ENCODE measurements at places on chromosomes 7 and 10.

GRCh38 chr10:86160890-86161585 lies 205.6 kb downstream of the GRID1 start:
- no peak for ATAC-seq

GRCh38 chr10:57925045-57925444 lies 342.6 kb downstream of the IPMK start:
- no peak for ATAC-seq

GRCh38 chr7:148356303-148356702 lies 234.3 kb upstream of the C7orf33 start:
- no peak for ATAC-seq

DNA sequence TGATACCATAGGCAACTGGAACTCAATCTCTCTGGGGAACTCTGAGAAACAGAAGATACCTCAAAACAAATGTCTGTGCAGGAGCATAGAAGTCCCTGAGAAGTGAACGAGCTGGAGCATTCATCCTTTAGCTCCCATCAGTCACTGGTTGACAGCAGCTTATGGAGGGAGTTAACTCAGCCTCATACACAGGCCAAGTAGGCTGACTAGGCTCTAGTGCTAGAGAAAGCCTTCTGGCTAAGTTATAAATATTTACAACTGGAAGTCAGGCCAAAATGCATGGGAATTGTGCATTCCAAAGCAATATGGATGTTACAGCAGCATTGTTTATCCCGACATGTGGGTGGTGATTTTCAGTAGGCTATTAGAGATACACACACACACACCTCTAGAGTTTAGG lies 66.5 kb downstream of the ANK3 start:
- ATAC-seq, result peak; percentile 16

DNA sequence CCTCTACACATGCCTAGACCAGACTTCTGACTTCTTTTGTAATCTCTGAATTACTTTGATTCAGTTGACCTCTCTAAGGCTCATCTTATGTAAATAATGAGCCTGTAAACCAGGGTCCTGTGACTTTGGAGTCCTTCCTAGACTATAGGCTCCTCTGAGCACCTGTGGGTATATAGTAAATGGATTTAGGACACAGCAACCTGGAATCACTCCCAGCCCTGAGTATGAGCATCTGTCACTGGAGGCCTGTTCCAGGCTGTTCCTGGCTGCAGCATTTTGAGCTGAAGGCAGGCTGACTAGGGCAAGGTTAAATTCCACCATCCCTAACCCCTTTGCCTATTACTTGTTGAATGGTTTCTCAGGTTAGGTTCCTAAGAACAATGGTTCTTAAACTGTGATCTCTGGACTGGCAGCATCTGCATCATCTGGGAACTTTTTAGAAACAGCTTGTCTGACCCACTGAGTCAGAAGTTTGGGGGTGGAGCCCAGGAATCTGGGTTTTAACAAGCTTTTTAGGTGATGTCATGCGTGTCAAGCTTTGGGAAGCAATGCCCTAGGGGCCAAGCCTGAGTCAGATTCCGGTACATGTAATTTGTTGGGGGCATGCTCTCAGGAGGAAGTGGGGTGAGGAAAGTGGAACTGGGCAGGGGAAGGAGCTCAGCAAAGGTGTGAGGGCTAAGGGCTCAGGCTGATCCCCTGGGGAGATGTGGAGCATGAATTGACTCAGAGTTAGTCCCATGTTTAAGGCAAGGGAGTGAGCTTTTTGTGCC lies 28.2 kb downstream of the MINDY4 start:
- ATAC-seq, result no peak

DNA sequence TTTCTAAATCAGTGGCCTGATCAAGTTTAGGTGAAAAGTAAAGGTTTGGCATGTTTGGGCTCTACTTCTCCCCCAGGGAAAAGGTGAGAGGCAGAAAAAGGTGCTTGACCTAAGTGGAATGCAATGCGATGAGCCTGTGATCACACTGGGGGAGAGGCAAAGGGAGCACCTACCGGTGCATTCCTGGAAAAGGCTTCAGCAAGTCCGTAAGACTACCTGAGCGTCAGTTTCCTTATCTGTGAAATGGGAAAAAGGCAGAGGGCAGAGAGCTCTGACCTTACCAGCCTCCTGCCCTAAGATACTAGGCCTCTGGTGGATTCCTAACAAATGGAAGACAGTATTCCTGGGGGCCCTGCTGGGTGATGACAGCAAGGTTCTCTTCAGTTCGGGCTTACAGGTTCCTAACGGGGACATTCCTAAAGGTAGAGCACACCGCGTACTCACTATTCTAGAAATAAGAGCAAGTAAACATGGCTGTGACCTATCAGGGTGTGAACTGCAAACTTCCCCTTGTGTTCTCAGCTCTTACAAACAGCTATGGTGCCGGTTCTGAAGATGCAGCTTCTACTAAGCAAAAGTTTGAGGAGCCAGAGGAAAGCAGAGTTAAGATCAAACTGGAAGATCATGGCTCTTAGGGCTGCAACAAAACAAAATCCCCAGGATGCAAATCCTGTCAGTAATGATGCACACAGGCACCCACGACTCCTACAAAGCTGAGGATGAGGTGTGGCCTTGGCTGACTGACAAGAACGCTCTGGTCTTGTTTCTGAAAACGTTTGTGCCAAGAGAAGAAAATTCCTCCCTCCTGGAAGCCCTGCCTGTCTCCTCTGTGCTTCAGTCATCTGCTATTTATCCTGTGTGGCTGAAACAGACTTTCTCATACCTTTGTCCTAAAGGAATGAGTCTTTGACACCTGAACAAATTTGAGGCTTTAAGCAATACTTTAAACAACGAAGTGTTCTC lies 13.3 kb upstream of the ACSL5 start:
- ATAC-seq, result peak; percentile 67

- ATAC-seq, result no peak
These were observed 800 bp downstream of the MINDY3 start for GRCh38 chr10:15859509-15859905.

- peak; percentile 87 for ATAC-seq
These were observed 370.8 kb downstream of the GRID1 start for GRCh38 chr10:85995791-85996190.

DNA sequence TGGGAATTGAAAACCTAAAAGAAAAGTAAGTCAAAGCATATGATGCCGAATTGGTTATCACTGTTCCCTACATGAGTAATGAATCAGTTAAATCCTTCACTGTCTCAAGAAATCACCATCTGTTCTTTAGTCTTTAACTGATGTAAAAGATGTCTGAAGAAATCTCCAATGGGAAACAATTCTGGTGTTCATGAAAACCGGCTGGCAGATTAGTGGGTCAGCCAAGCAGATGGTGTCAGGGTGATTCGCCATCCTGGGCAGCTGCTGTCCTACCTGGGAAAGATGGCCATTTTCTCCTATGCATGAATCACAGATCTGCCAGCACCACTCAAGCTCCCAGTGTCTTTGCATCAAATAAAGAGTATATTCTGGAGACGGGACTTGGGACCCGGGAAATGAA lies 925.2 kb upstream of the GHITM start:
- no peak for ATAC-seq

GRCh38 chr7:24700521-24701260 lies 56.6 kb downstream of the GSDME start:
- ATAC-seq, result no peak

- ATAC-seq, result no peak
These were observed 103.6 kb downstream of the AHR start for GRCh38 chr7:17401791-17402627.

GRCh38 chr7:139749545-139749944 lies 28.3 kb downstream of the HIPK2 start:
- ATAC-seq, result no peak

- ATAC-seq, result no peak
These were observed 40.2 kb upstream of the ATP6V0A4 start for GRCh38 chr7:138838166-138838565.

- no peak for ATAC-seq
These were observed 9.9 kb downstream of the DIP2C start for GRCh38 chr10:679556-679955.

- ATAC-seq, result no peak
These were observed 47.1 kb upstream of the TMEM72 start for GRCh38 chr10:44864051-44864450.

GRCh38 chr7:103932389-103932788 lies 57.1 kb downstream of the RELN start:
- ATAC-seq, result no peak

DNA sequence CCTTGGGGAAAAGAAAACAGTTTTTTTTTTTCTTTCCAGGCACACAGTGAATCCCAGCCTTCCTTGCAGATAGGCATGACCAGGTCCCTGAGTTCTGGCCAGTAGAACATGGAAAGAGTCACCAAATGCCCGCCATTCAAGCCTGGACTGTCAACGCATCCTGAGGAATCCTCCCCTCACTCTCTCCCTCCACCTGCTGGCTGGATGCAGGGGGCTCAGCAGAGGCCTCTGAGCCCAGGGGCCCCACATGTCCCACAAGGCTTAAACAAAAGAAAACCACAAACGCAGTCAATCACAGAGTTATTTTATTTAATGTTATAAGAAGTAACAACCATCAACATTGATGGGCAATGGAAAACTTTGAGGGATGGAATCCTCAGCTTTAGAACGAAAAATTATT lies 93.1 kb downstream of the JCAD start:
- ATAC-seq, result no peak

DNA sequence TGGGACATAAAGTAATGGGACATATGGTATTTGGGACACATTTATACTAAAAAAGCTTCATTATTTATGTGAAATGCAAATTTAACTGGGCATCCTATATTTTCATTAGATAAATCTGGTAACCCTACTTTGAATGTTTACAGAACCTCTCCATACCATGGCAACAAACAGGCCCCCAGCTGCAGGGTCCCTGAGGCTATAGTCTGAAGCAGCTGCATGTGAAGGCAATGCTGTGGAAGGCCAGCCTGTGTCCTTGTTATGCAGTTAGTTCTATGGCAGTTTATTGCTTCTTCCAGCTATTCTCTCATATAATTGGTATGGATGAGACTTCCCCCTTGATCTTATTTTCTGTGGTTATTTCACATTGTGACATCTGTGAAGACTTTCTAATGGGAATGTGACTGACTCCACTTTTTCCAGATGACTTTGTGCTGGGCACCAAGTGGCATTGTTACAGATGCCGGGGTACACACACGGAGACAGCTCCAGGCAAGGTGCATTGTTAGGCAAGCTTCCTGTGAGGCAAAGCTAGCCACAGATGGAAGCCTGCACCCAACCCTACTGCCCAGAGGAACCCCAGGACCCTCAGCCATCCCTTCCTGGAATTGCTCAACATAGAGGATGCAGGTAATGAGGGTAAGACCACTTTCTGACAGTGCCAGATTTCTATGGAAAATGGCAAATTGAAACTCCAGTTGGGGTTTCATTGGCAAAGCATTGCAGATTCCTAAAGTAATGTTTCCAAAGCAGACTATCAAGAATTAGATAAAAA lies 49.5 kb upstream of the ADAM12 start:
- ATAC-seq, result peak; percentile 19

GRCh38 chr7:94368371-94368791 lies 26.3 kb upstream of the COL1A2 start:
- ATAC-seq, result peak; percentile 71

DNA sequence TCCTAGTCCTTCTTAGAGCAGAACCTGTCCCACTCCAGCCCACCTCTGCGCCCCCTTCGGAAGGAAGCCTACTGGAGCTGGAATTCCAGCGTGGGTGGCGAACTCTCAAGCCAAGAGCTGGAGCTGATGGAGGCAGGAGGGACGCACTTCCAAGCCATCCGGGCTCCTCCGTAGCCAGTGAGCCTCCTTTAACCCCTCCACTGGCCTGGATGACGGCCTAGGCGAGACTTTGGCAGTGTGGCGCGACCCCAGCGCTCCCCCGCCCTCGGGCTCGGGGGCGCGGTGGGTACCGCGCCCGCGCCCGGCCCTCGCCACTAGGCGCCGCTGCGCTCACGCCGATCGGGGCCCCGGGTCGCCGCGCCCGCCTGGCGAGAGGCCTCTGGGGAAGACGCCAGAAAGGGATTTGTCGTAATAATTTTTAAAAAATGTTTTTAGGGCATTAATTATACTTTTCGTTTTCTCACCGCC lies 5.1 kb upstream of the EMX2 start:
- peak; percentile 41 for ATAC-seq

- ATAC-seq, result no peak
These were observed 48.7 kb downstream of the WDFY4 start for GRCh38 chr10:48733329-48733728.

- ATAC-seq, result no peak
These were observed 531.3 kb upstream of the FZD8 start for GRCh38 chr10:36173364-36173763.

- ATAC-seq, result no peak
These were observed 74.0 kb downstream of the ADCY1 start for GRCh38 chr7:45647967-45648670.

DNA sequence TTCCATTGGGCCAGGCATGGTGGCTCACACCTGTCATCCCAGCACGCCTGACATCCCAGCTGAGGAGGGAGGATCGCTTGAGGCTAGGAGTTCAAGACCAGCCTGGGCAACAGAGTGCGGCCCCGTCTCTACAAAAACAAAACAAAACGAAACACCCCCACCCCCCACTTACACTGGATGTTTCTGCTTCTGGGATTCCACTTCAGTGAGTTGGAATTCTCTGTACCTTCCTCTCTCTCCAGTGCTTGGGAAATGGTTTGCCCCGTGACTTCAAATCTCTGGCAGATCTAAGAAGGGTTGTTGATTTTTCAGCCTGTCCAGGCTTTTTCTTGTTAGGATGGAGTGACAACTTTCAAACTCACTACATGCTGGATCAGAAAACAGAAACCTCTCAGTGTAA lies 106.9 kb downstream of the ANLN start:
- ATAC-seq, result no peak

DNA sequence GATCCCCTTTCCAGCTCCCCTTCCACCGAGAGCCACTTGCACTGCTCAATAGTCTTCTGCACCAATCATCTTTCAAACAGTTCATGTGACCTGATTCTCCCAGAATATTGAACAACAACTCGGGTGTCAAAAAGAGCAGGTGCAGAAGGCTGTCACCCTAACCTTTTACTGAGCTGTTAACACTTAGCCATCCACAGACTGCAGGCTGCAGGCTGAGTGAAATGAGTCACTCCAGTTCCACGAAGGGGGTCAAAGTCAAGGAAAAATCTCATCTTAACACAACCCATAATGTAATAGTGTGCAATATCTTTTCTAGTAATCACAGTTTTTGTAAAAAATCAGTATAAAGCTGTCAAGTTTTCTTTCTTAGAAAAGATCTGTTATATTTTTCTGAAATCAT lies 63.1 kb downstream of the MTPAP start:
- no peak for ATAC-seq

DNA sequence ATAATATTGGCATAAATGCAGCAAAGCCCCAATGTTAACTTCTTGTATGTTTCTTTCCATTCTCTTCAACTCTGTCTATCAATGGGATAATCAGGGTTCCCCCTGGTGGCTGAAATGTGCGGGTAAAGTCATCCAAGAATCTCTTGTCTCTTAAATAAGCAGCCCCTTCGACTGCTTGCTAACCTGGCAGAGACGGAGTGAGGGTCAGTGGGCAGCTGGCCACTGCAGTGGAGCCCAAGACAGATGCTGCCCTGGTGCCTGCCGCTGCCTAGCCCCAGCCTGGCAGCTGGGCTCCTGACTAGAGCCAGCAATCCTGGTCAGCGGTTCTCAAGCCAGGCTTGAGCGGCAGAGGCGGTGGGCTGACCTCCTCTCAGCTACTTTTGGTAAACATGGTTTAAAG lies 248.9 kb downstream of the COBL start:
- ATAC-seq, result peak; percentile 46
